NAMALWA (cell line): ENCODE measurements at places on chromosomes 7 and 10.

- no peak for DNase-seq
These were observed 151.0 kb upstream of the AHR start for GRCh38 chr7:17147409-17147808.

- no peak for DNase-seq
These were observed 167.3 kb upstream of the DKK1 start for GRCh38 chr10:52146766-52147165.

GRCh38 chr7:139930286-139930965 is 101.4 kb downstream of the TBXAS1 start:
- no peak for DNase-seq

DNA sequence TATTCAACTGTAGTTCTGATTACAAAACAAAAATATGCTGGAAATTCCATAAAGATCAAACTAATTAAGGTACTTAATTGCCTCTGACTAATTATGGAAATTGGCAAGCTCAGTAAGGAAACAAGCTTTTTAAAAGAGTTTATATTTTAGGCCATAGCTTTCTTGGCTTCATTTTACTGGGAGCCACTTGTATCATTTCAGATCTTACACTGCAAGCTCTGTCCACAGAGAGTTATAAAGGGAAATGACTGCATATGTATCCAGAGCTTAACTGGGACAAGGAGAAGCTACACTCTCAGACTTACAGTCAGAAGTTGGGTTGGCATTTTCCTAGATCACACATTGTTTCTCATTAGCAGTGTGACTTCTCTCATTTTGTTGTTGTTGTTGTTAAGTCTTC is 92.4 kb downstream of the LRRN3 start:
- no peak for DNase-seq

GRCh38 chr7:132877573-132877972 is 204.3 kb downstream of the CHCHD3 start:
- DNase-seq: no peak

- peak; percentile 57 for DNase-seq
These were observed 557 bp downstream of the CYTH3 start for GRCh38 chr7:6271694-6272440.

- no peak for DNase-seq
These were observed 6.6 kb downstream of the LDB3 start for GRCh38 chr10:86674912-86675311.

DNA sequence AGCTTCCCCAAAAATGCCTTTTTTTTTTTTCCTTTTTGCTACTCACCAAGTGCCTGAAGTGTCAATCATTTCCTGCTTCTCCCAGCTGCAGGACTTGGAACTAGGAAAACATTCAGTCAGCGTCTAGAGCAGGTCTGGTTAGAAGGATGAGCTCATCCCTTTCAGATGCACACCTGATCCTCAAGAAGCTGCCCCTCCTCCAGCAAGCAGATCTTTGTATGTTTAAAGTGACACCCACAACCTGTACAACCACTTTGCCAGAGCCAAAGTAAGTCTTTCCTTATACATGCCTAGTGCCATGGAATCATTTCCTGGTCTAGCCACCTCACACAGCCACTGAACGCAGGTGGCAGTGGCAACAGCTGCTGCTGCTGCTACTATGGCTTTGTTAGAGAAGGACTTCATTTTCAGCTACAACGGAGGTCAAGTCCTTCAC is 10.4 kb upstream of the USP54 start:
- DNase-seq: no peak

DNA sequence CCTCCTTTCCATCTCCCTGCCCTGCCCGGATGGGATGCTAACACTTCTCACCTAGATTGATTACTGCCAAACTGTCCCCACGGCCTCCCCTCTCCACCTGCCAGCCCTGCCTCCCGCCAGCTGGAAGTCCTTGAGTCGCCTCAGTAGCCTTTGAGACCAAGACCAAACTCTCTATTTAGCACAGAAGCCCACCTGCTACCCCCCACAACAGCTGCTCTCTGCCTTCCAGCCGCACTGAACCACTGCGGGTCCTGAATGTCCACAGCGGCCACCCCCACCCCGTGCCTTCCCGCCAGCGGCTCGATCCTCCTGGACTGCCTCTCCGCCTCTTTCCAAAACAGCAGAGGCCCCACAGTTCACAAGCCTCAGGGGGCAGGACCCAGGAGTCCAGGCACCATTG is 39.0 kb downstream of the FKBP6 start:
- no peak for DNase-seq
